ENCODE measurements at places on chromosomes 13 and 19.

- DNase-seq = no peak
Observed at GRCh38 chr13:110468986-110469495, 92.5 kb downstream of the RAB20 start.

GRCh38 chr13:109971456-109972090, 185.2 kb upstream of the IRS2 start:
- DNase-seq = no peak

- DNase-seq = no peak
Observed at GRCh38 chr19:45468803-45469131, 971 bp downstream of the FOSB start.

- DNase-seq = no peak
Observed at GRCh38 chr13:34750078-34750931, 191.8 kb upstream of the NBEA start.

- no peak for DNase-seq
Observed at GRCh38 chr19:15614507-15615379, at the start of gene CYP4F8. Gene CYP4F8 (plus strand): TSS chr19:15615218. CDS start chr19:15615617, 399 bp downstream.

GRCh38 chr13:51643882-51644281, 59.6 kb downstream of the WDFY2 start:
- DNase-seq = no peak

GRCh38 chr13:23680845-23681669, 110.8 kb downstream of the TNFRSF19 start:
- DNase-seq = no peak

GRCh38 chr13:46476174-46476573, 76.8 kb upstream of the LRCH1 start:
- DNase-seq = no peak

All from stimulated activated CD4-positive, alpha-beta T cell treated with anti-CD3 and anti-CD28 coated beads, TNF-alpha, amount 100 ng/mL, for 4 hours (primary cell).